ENCODE measurements at places on chromosomes 1 and 21. TPM values are rescaled to one million over a fixed set of nuclear protein-coding genes. Genes with fewer than 3 reads are reported as not detected.
A peak's percentile ranks its signal among the peaks of the same experiment; 100 is the strongest.

Gene PPIAL4G
- total RNA-seq = not detected

- no peaks in the 10 kb centered on the region for H3K4me1 ChIP-seq
- no peaks in the 10 kb centered on the region for H3K27me3 ChIP-seq
- no peak for DNase-seq
- H3K36me3 ChIP-seq = no peaks in the 10 kb centered on the region
These were observed at the start of gene CD53 for GRCh38 chr1:110872745-110873720. Gene CD53 (plus strand): TSS chr1:110873148. CDS start chr1:110891409, 18,261 bp downstream.

Gene MEX3A
- total RNA-seq = 48.8 TPM

Gene SLC1A7
- total RNA-seq = not detected

GRCh38 chr1:3626025-3626424, 1.2 kb downstream of the TPRG1L start:
- peak overlapping the region; percentile 44 for H3K27ac ChIP-seq
- H3K27me3 ChIP-seq = no peaks in the 10 kb centered on the region
- H3K36me3 ChIP-seq = peaks cover 22% of the 10 kb centered on the region
- DNase-seq = no peak

- H3K4me1 ChIP-seq = no peaks in the 10 kb centered on the region
- H3K4me3 ChIP-seq = no peak overlapping the region
- DNase-seq = no peak
- H3K36me3 ChIP-seq = no peaks in the 10 kb centered on the region
- H3K27ac ChIP-seq = no peak overlapping the region
- H3K27me3 ChIP-seq = peaks cover 34% of the 10 kb centered on the region
These were observed 190.7 kb upstream of the RUNX1 start for GRCh38 chr21:35239811-35240219.

Gene RAB7B
- total RNA-seq = 2.1 TPM

DNA sequence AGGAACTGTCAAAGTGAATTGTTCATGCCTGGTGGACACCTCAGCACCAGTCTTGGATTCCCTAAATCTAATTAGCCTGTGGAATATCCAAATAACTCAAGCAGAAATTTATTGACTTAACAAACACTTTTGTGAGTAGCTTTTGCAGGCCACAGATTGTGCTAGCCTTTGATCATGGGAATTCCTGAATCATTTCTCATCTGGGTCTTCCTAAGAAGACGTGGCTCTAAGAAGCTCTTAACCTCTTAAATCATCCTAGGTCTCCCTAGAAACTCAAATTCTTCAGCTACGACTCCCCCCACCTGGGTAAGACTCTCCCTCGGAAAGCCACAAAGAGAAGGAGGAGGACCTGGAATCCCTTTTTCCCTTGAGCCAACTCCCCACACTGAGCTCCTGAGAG, 53.8 kb upstream of the PSEN2 start:
- H3K4me1 ChIP-seq = peaks cover 9% of the 10 kb centered on the region
- no peak overlapping the region for H3K27ac ChIP-seq
- H3K36me3 ChIP-seq = no peaks in the 10 kb centered on the region
- no peaks in the 10 kb centered on the region for H3K27me3 ChIP-seq

DNA sequence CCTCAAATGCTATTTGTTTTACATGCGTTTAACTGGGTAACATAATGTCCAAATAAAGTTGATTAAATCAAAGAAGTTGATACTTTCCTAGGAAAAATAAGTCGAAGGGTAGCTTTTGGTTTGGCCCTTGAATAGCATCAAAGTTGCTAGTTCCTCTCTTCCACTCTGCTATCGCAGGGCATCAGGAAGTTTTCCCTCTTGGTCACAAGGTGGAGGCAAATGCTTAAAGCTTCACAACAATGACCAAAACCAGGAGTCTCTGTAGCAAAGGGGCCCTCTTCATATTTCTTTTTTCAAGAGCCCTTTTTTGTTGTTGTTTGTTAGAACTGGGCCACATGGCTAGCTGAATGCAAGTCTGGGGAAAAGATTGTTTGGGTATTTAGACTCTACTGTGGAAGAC, 668.4 kb downstream of the KCNT2 start:
- H3K27me3 ChIP-seq = no peaks in the 10 kb centered on the region
- H3K27ac ChIP-seq = no peak overlapping the region
- H3K4me3 ChIP-seq = no peak overlapping the region
- no peaks in the 10 kb centered on the region for H3K4me1 ChIP-seq
- DNase-seq = peak; percentile 2
- H3K36me3 ChIP-seq = no peaks in the 10 kb centered on the region

GRCh38 chr21:34357889-34358288, 5.9 kb upstream of the KCNE2 start:
- H3K4me3 ChIP-seq = no peak overlapping the region

DNA sequence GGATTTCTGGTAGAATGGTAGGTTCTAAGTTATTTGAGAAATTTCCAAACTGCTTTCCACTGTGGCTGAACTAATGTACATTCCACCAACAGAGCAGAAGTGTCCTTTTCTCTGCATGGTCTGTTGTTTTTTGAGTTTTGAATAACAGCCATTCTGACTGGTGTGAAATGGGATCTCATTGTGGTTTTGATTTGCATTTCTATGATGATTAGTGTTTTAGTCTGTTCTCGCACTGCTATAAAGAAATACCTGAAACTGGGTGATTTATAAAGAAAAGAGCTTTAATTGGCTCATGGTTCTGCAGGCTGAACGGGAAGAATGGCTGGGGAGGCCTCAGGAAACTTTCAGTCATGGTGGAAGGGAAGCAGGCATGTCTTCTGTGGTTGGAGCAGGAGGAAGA, 80.3 kb downstream of the SDCCAG8 start:
- H3K4me3 ChIP-seq = no peak overlapping the region
- H3K4me1 ChIP-seq = no peaks in the 10 kb centered on the region
- H3K36me3 ChIP-seq = peaks cover 6% of the 10 kb centered on the region
- no peak for DNase-seq

Gene BGLAP
- total RNA-seq = 0.67 TPM

- no peaks in the 10 kb centered on the region for H3K27me3 ChIP-seq
- peak; percentile 77 for DNase-seq
- H3K4me3 ChIP-seq = no peak overlapping the region
These were observed 16.2 kb downstream of the TTC39A start for GRCh38 chr1:51313961-51314777.

Gene OLIG1
- total RNA-seq = not detected

GRCh38 chr1:44035726-44036408, 4.6 kb upstream of the SLC6A9 start:
- H3K36me3 ChIP-seq = no peaks in the 10 kb centered on the region
- peaks cover 34% of the 10 kb centered on the region for H3K4me1 ChIP-seq
- H3K27me3 ChIP-seq = no peaks in the 10 kb centered on the region

DNA sequence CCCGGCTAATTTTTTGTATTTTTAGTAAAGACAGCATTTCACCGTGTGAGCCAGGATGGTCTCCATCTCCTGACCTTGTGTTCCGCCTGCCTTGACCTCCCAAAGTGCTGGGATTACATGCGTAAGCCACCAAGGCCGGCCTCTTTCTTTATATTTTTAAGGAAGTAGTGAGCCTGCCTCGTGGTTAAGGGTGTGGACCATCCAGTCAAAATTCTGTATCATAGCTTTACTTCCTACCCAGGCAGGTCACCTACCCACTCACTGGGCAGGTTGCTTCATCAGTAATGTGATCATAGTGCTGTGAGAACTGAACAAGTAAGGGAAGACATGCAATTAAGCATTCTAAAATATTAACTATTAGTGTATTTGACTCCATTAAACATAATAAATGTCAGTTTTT, 8.1 kb upstream of the ACOT7 start:
- H3K36me3 ChIP-seq = no peaks in the 10 kb centered on the region
- no peak overlapping the region for H3K27ac ChIP-seq

DNA sequence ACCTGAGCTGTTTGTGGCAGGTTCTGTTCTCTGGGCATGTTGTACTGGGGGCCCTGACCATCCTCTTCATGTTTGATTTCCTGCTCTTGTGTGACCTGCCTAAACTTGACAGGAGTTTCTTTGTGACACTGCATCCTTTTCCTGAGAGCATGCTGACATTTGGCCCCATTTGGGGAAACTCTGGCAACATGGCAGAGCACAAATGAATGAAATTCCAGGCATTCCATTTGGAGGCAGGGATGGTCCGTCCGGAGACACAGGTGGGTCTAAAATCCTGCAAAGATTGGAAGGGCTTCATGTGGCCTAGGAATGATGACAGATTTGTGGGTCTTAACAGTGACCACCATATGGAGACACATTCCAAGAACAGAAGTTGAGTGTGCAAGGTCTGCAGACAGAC, 184.0 kb downstream of the FCRL5 start:
- no peaks in the 10 kb centered on the region for H3K4me1 ChIP-seq
- H3K27me3 ChIP-seq = no peaks in the 10 kb centered on the region
- no peak for DNase-seq
- H3K27ac ChIP-seq = no peak overlapping the region

Gene CD53
- not detected for total RNA-seq

- DNase-seq = no peak
- no peak overlapping the region for H3K27ac ChIP-seq
- no peaks in the 10 kb centered on the region for H3K4me1 ChIP-seq
- H3K4me3 ChIP-seq = no peak overlapping the region
These were observed 120.2 kb downstream of the GLIS1 start for GRCh38 chr1:53618500-53619366.

GRCh38 chr1:36588972-36589371, 106.3 kb upstream of the CSF3R start:
- no peak overlapping the region for H3K4me3 ChIP-seq
- DNase-seq = no peak
- peaks cover 3% of the 10 kb centered on the region for H3K27me3 ChIP-seq

Gene OR6N1
- not detected for total RNA-seq

DNA sequence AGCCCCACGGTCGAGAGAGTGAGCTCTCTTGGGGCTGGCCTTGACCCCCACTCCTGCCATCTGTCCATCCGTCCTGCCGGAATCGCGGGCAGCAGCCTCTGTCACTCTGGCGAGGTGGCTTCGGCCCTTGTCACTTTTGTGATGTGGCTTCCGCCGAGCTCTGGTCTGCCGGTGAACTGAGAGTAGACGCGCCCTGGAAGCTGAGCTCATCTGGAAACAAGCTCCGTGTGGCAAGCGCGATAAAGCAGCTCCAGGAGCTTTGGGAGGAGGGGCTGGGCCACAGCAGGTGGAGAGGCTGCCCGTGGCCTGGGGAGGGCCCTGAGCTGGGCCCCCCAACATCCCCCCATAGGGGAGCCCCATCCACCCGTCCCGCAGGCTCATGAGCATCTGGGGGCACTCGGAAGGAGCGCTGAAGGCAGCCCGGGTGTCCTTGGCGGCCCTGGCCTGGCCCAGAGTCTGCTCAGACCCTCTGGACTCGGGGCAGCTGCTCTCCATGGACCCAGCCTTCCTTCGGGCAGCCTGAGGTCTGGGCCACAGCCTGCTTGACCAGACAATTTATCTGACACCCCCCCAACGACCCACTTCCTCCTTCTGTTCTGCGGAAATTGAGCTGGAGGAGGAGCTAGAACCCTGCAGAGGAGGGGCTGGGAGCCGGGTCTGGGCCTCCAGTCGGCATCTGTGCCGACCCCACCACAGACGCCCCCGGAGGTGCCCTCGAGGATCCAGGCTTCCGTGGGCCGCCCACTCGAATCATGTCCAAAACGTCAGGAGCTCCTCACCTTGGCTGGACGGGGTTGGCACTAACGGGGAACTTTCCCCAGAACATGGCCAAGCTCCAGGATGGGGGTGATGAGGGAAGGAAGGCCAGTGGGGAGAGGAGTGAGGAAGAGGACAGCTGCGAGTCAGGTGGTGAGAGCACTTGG, 59.1 kb downstream of the SLC19A1 start:
- H3K27me3 ChIP-seq = no peaks in the 10 kb centered on the region
- H3K4me1 ChIP-seq = no peaks in the 10 kb centered on the region
- peak overlapping the region; percentile 28 for H3K27ac ChIP-seq

All from cardiac muscle cell (in vitro differentiated cells and primary cell).